Upper lobe of right lung (tissue), 1 donor: ENCODE measurements at places on chromosomes 4 and X. TPM values are rescaled to one million over a fixed set of nuclear protein-coding genes. Genes with fewer than 3 reads are reported as not detected.

The CXorf49 gene
- not detected for total RNA-seq

The FRMD7 gene
- not detected for total RNA-seq

The FAM149A gene
- total RNA-seq = 16.4 TPM

The TMEM47 gene
- 33.6 TPM for total RNA-seq

DNA sequence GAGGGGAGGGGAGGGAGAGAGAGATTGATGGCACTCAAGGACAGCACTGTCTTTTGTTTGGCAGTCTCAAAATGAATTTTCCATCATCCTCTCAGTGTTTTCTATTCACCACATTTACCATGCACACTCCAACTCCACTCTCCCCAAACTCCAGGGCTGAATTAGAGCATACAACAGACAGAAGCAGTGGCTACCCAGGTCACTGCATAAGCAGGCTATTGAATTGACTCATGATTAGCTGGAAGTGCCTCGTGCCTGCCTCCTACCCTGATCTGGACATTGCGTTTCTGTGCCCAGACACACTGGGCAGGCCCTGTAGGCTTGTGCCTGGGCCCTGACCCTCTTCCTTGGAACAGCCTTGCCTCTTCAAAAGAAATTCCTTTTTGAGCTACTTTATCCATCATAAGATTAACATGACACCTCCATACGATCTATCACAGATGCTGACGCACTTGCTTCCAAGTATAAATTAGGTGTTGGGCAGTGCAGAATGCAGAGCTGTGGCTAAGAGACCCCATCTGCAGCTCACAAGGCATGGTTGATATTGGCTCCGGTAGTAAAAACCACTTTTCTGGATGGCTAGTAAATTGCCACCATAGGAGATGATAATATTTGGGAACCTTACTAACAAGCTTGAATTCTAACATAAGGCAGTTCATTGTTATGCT is 752.9 kb downstream of the RPA4 start:
- DNase-seq = no peak
- no peak overlapping the region for H3K27ac ChIP-seq
- H3K4me3 ChIP-seq = no peak overlapping the region
- H3K4me1 ChIP-seq = no peaks in the 10 kb centered on the region
- no peaks in the 10 kb centered on the region for H3K27me3 ChIP-seq

- no peak for DNase-seq
- H3K36me3 ChIP-seq = no peaks in the 10 kb centered on the region
- H3K27ac ChIP-seq = no peak overlapping the region
- no peak overlapping the region for H3K4me3 ChIP-seq
- H3K27me3 ChIP-seq = no peaks in the 10 kb centered on the region
- no peaks in the 10 kb centered on the region for H3K4me1 ChIP-seq
These were observed 23.7 kb downstream of the ABCG2 start for GRCh38 chr4:88134536-88135355.

DNA sequence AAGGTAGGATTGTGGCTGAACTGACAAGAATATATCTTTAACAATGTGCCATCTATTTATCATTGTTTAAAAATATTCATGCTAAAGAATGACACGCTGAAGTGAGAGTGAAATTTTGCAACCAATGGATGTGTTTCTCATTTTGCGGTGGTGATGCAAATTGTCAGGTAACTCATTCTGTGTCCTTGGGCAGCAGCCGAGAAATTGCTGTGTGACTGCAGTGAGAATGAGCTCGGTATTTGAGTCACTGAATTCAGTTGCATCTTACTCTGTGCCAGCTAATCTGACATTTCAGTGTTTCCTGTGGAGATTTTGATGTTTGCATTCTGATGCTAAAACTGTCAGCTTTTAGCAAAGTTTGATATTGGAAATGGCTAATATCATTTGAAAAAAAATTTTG is 28.1 kb downstream of the MCUB start:
- H3K4me1 ChIP-seq = peaks cover 6% of the 10 kb centered on the region
- H3K27me3 ChIP-seq = no peaks in the 10 kb centered on the region
- no peak overlapping the region for H3K4me3 ChIP-seq
- H3K27ac ChIP-seq = no peak overlapping the region

DNA sequence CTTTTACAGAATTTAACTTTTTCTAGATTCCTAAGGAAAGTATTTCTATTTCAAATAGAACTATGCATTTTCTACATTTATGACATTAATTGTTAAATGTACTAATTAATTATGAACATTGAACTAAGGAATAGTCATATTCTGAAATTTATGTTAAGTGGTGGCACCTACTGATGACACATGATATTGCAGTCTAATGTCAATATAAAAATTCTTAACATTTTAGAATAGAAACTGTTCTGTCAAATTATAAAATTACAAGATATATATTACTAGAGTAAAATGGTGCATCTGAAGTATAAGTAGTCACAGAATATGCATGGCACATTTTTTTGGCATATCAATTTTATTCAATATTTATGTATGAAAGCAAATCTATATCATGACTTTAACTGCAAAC is 40.2 kb upstream of the NDNF start:
- H3K4me3 ChIP-seq = no peak overlapping the region
- no peaks in the 10 kb centered on the region for H3K27me3 ChIP-seq
- no peak overlapping the region for H3K27ac ChIP-seq

DNA sequence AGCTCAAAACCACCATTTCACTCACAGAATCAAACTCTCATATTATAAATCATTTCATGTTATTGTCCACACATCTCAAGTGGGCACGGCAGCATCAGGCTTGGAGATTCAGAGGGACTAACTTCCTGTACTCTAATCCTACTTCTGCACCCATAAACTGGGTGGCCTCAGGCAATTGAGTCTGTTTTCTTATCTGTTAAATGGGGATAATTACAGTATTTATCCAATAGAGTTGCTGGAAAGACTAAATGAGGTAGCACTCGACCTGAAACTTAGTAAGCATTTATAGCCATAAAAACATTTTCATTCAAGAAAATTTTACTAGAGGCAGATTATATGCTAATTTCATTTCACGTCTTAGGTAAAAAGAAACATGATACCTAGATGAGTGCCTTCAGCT is 13.0 kb downstream of the TBC1D1 start:
- no peaks in the 10 kb centered on the region for H3K27me3 ChIP-seq
- no peaks in the 10 kb centered on the region for H3K36me3 ChIP-seq
- H3K4me3 ChIP-seq = no peak overlapping the region
- DNase-seq = no peak
- peaks cover 2% of the 10 kb centered on the region for H3K4me1 ChIP-seq

DNA sequence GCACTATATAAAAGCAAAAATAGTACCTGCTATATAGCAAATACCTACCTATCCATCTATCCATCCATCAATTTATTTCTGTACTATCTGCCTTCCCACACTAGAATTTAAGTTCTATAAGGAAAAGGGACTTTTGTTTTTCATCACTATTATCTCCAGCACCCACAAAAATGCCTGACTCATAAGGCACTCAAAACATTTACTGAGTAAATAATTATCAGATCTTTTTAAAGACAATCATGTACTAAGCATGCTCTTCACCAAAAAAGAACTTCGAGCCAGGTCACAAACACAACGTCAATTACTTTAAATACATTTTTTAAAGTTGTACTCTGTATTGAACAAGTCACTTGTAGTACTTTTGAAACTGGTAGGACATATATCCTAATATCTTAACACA is 119.9 kb downstream of the FBXW7 start:
- H3K4me1 ChIP-seq = peaks cover 6% of the 10 kb centered on the region
- H3K4me3 ChIP-seq = no peak overlapping the region
- no peaks in the 10 kb centered on the region for H3K27me3 ChIP-seq
- no peak overlapping the region for H3K27ac ChIP-seq
- no peaks in the 10 kb centered on the region for H3K36me3 ChIP-seq
- DNase-seq = no peak
